ENCODE measurements at places on chromosomes 5 and 9.

DNA sequence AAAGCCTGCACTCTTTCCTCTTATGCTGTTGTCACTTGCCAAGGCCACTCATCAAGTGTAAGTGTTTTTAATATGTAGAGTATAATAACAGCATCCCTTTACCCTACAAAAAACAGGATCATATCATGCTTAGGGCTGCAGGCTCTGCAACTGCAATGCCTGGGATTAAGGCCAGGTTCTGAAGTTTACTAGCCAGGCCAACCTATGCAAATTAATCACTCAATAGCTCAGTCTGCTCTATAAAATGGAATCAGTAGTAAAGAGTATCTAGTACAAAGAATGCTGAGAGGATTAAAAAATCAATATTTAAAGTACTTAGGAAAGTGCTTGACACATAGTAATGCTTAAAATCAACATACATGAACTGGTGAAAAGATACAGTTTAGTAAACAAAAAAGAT, 253.3 kb downstream of the EDIL3 start:
- no peak for DNase-seq

- DNase-seq, result no peak
These were observed 136.3 kb upstream of the BASP1 start for GRCh38 chr5:17081142-17081541.

DNA sequence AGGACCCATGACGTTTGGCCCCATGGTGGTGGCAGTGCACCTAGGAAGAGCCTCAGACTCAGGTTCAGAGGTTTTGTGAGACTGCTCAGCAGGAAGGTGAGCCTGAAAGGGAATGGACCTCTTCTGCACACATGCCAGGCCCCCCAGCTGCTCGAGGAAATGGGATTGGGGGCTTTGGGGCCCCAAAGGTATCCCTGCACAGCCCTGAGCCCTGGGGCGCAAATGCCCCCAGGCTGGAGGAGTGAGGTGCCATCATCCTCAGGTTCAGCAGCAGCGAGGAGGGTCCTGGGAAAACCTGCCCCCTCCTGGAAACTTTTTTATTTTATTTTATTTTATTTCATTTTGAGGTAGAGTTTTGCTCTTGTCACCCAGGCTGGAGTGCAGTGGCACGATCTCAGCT, 171.8 kb upstream of the MVB12B start:
- no peak for DNase-seq

- DNase-seq, result no peak
These were observed 43.5 kb upstream of the FABP6 start for GRCh38 chr5:160185626-160186360.

GRCh38 chr9:89453452-89453851, 44.5 kb downstream of the SEMA4D start:
- no peak for DNase-seq

- DNase-seq, result no peak
These were observed 174.5 kb downstream of the CFAP90 start for GRCh38 chr5:7676455-7676854.

- DNase-seq, result no peak
These were observed 67.6 kb downstream of the ARHGEF28 start for GRCh38 chr5:73693573-73694061.

DNA sequence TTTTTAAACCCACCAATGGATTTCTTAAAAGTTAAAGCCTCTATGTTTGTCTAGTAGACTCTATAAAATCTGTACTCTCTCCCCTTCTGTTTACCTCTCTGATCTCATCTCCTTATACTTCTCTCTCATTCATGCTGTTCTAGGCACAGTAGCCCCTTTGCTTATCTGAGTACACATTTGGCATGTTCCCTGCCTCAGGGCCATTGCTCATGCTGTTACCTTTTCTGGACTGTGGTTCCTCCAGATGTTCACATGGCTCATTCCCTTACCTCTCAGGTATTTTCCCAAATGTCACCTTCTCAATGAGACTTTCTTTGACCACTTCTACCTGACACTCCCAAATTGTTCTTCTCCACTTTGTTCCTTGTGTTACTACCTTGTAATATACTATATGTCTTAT, 176.1 kb downstream of the CWC27 start:
- DNase-seq, result no peak

GRCh38 chr9:7507026-7507425, 292.6 kb downstream of the DMAC1 start:
- no peak for DNase-seq

GRCh38 chr5:181008136-181008535, 19.5 kb downstream of the BTNL3 start:
- DNase-seq, result no peak

DNA sequence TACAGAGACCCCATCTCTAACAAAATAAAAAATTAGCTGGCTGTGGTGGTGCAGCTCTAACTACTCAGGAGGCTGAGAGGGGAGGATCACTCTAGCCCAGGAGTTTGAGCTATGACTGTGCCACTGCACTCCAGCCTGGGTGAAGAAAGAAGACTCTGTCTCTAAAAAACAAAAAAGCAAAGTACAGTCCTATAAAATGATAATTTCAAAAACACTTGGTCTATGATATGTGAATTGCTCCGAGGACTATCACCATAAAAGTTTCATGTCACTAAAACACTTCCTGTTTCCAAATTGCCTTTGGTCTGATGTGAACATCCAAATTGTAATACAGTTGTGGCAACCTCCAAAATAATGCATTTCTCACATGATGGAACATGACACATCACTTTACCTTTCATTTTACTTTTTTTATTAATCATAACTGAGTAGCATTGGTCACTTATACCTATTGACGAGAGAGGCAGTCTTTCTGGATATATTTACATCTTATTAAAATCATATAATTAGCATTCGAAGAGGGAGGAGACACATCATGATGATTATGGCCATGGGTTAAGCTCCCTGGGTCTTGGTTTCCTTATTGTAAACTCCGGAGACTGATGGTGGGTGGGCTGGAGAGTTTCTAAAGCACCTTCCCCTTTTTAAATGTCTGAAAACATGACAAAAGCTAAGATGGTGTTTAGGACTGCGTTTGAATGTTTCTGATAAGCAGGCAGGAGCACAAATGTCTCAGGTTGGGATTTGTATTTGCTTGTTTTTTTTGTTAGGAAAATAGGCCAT, 25.8 kb upstream of the CD180 start:
- DNase-seq, result no peak

DNA sequence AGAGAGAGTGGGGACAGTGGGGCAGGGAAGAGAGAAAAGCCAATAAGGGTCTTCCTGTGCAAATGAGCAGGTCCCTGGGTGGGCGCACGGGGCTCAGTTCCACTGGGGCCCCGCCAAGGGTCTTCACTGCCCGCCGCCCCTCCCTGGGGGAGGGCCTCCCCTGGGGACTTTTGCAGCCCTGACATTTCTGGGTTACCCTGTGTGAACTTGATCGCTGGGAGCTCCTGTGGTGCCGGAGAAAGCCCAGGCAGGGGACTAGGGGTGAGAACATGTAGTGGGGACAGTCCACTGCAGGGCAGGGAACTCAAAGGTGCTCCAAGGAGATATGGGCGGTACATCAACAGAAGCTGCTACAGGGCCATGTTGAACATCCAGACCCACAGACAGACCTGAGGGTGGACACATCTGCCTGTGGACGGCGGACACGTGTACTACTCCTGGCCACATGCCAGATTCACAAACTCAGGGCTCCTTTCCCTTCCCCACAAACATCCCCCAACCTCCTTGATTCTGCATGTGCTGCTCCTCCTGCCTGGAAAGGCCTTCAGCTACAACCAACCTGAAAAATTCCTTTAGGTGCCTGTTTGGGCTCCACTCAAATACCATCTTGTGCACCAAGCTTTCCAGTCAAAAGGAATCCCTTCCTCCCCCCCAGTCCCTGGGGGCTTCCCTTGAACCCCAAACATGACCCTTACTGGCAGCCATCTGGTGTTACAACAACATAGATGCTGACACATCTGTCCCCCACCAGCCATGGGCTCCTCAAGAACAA, 43.0 kb upstream of the NEK6 start:
- no peak for DNase-seq

DNA sequence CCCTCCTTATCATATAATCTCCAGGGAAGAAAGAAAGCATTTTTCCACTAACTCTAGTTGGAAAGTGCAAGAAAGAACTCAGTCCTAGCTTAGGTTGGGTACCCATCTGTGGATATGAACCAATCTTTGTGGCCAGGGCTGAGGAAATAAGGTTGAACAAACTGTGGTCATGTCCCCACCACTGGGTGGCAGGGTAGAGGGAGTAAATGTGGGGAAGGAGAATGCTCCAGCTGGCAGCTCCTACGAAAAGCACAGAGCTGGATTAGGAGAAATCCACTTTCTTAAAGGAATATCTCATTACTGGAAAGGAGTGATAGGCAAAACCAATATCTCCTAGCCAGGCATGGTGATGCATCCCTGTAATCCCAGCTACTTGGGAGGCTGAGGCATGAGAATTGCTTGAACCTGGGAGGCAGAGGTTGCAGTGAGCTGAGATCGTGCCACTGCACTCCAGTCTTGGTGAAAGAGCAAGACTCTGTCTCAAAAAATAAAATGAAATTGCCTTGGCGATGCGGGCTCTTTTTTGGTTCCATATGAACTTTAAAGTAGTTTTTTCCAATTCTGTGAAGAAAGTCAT, 175.1 kb downstream of the CCDC192 start:
- no peak for DNase-seq
